ENCODE measurements at places on chromosomes 11 and 22.

DNA sequence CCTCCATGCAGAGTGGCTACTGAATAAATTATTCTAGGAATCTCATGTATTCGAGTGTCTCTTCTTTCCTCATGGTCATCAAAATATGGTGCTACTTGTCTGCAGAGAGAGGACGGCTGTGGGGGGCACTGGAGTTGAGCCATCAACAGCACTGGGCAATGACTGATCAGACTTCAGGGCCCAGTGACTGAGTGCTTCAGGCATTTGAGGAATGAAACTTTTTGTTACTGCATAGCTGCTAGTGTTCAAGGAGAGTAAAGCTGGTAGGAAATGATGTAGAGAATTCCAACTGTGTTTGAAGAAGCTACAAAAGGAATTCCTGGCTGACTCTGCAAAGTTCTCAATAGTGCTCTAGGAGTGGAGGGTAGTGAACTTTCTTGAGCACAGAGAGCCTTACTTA is 277.7 kb downstream of the CADM1 start:
- DNase-seq, result no peak

- DNase-seq, result no peak
Observed at GRCh38 chr22:23579870-23580575, at the start of gene IGLL1. IGLL1 (minus strand) TSS chr22:23580290; CDS start chr22:23580190, 100 bp downstream.

- no peak for DNase-seq
Observed at GRCh38 chr11:19185516-19186052, 16.2 kb downstream of the CSRP3 start.

DNA sequence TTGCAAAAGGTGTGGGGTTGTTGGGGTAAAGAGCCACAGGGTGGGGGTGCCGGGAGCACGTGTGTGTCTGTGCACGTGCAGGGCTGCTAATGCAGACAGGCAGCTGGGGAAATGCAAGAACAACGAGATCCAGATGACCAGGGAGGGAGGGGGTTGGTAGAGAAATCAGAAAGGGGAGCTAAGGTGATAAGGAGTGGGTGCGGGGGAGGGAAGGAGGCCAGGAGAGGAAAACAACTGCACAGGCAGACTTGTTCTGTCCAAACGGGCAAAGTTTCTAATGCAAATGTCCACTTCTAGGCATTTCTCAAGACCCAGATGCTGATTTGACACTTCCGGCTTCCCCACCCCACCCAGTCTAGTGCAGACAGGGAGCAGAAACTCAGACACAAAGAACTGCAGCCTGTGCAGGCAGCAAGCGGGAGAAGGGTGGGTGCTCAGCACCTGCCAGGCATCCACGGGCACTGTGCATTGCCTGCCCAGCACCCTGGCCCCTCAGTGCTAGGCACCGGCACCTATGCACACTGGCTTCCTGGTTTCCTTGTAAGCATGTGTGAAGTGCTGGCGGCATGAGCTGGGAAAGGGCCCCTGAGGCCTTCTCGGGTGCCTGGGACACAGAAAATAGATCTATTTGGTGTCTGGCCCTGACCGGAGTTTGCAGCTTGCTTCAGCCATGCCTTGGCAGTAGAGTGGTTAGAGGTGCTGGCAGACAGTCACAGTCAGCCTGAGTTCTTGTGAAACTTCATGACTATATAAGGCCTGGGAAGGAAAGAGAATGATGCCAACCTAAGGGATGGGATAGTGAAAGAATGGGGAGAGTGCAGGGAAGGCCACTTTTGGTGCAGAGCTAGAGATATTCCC is 220.1 kb upstream of the SORL1-AS1 start:
- no peak for DNase-seq

DNA sequence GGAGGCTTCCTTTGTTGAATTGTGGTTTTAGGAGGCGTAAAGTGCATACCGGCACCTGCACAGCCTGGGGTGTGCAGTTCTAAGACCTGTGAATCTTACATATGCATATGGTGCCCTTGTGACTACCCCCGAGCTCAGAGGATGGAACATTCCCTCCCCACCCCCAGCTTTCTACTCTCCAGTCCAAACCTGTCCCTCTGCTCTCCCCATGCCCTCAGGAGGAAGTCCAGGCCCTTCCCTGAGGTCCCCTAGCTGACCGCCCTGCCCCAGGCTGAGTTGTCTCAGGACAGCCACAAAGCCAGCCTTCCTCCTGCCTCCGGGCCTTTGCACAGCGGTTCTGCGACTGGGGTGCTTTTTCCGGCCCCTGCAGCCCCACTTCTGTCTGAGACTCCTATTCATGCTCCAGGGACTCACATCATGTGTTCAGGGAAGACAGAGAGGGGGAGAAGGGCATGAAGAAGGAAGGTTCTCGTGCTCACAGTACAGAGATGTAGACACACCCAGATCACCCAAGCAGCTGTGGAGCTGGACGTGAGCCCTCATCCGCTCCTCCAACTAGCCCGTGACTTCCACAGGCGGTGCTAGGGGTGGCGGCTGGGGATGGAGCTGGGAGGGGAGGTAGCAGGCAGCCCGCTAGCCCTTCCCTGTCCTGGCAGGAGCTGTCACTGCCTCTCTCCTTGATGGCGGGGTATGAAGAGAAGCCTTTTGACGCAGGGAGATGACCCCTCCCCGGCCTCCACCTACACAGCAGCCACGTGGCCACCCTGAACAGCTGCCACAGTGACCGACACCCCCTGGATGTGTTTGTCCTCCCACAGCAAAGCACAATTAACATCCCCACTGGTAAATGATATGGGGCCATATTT is 50.8 kb downstream of the FLRT1 start:
- no peak for DNase-seq

DNA sequence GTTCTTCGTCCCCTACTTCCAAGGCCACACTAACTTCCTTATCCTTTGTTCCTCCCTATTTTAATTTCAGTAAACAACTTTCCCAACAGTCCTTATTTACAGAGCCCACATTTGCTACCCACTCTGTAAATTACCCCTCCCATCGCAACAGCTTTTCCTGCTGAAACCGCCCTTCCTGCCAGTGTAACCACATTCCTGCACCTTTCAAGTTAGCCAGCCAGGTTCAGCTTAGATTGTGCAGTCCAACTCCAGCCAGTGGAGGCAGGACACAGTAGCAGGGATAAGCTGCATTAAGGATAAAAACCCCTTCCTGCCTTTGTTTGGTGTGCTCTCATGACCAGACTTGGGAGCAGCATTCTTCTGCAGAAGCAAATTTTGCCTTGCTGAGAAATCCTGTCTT is 768.3 kb upstream of the ARHGAP42 start:
- DNase-seq, result no peak

DNA sequence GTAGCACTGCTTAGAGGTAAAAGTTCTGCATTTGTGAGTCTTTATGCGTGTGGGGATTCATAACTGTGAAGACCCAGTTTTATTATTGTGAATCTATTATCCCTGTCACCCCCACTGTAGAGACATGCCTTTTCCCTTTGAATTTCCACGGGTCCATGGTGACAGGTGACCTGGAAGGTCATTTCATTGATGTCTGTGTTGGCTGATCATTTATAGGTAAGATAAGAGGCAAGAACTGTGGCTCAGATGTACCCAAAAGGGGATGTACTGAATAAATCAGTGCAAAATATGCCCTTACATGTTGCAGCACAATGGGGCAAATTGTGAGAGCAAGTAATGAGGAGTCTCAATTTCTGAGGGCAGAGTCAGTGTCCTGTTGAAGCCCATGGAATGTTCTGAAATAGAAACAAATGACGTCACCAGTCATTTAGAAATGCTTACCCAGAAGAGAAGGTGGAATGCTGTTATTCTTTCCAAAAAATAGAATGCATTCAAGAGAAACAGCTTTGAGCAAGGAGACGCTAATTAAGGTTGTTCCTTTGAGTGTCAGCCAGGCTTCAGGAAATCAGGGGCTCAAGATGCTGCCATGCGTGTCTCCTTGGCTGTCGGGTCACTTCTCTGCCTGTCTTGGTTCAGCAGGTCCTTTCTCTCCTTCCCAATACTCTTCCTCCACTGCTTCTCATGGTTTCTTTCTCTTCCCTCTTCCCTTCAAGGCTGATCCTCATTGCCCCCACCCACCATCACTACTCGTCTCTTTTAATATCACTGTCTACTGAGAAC is 118.7 kb upstream of the E2F8 start:
- no peak for DNase-seq

GRCh38 chr11:112321501-112322172 is 61.0 kb upstream of the PLET1 start:
- DNase-seq, result no peak

DNA sequence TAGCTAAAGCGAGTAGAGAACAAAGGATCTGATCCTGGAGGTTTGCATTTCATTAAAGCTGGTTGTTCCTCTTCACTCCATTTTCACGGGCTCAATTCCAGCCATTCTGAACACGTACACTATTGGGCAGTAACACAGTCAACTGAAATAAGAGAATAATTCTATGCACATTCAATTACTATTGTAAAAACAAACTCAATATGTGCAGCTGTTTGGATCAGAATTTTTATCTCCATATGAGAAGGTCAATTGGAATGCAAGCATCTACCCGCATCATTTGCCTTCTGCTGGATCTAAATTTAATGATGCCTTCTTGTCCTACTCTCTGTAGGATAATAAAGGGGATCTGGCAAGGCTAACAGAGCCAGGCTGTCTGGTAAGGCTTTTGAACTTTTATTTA is 562.8 kb upstream of the CCDC179 start:
- no peak for DNase-seq

DNA sequence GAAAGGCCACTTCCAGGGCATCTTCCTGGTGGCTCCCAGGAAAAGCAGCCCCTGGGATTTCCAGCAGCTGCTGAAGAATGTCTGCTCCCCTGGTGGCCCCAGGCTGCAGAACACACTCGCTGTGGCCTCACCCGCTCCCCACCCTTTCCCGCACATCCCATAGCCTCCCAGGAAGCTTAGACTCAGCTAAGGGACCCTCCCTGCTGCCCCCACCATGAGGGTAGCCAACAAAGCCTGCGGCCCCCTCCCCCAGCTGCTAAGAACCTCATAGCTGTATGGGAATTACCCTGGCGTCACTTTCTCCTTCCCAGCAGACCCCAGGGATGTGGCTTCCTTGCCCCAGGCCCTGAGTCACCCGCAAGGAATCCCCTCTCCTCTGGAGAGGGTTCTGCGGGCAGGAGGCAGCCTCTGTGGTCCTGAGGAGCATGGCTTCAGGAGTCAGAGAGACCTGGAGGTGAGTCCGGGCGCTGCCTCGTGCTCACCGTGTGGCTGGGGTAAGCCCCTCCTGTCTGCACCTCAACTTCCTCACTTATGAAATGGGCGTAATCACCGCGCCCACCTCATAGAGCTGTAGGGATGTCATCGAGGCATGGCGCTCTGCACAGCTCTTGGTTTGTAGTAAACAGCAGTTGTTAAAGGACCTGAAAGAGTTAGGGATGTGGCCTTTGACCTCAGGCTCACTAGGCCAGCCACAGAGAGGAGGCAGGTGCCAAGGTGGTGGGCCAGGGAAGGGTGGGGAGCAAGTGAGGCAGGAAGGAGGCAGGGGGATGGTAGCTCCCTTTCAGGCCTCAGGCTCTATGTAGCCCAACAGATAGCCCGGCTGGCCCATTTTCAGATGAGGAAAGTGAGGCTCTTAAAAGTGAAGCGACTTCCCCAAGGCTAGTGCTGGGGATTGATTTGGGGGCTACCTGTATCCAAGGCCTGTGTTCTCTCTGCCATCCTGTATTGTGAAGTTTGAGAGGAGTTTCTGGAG is 71.2 kb downstream of the LRRC32 start:
- DNase-seq, result no peak

GRCh38 chr11:35138943-35139721 is at the start of gene CD44:
CD44 (plus strand) TSS chr11:35139171; CDS start chr11:35139304, 133 bp downstream.
- DNase-seq, result peak; percentile 47

GRCh38 chr22:37627121-37627520 is 12.3 kb upstream of the SH3BP1 start:
- no peak for DNase-seq

DNA sequence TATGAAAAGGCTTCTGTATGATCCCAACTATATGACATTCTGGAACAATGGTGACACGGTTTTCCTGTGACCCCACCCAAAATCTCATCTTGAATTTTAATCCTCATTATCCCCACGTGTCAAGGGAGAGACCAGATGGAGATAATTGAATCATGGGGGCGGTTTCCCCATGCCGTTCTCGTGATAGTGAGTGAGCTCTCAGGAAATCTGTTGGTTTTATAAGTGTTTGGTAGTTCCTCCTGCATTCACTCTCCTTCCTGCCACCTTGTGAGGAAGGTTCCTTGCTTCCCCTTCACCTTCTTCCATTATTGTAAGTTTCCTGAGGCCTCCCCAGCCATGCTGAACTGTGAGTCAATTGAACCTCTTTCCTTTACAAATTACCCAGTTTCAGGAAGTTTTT is 53.1 kb upstream of the TSPAN18 start:
- no peak for DNase-seq

GRCh38 chr11:130765951-130766649 is 150.2 kb downstream of the SNX19 start:
- no peak for DNase-seq

DNA sequence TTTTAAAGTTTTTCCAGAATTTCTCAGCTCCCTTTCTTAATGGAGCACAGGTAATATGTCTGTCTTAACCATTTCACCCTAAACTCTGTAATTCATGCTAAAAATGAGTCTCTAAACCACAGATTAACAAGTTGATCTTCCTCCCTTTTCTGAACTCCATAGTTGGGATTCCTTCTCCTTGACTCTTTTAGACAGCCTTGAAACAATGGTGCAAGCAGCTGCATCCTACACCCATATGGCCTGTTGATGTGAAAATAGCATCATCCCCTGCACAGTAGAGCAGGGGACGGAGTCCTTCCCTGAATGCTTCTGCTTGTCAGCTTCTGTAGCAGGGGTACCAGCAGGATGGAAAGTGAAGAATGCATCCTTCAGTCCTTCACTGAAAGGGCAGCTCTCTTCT is 192.8 kb upstream of the SORL1-AS1 start:
- no peak for DNase-seq

DNA sequence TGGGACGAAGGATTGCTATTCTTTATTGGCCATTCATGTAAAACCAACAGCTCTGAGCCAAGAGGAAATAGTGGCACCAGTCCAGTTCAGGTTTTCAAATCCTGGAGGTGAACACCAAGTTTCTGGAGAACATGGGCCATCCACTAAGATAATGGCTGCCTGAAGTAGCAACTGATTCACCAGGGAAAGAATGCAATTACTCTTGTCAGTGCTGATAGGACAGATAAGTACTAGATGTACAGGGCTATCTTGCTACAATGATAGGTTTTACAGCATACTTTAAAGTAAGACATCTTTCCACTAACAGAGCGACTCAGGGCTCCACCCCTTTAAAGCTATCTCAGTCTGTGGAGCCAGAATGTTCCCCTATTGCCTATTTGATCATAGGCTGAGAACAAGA is 36.8 kb upstream of the APOA1 start:
- DNase-seq, result no peak
